ENCODE measurements at places on chromosomes 6 and 20. TPM values are rescaled to one million over a fixed set of nuclear protein-coding genes. Genes with fewer than 3 reads are reported as not detected.

The PTGIS gene
- 0.18 TPM for total RNA-seq

The AP5S1 gene
- total RNA-seq, result 28.5 TPM

The ESR1 gene
- 2.2 TPM for total RNA-seq

The GSTA3 gene
- not detected for total RNA-seq

The ERVFRD-1 gene
- total RNA-seq, result not detected

Data from PC-3 (cell line).